Memory B cell (primary cell): ENCODE measurements at places on chromosomes 6 and 20.

GRCh38 chr20:24102290-24102689, 113.7 kb upstream of the GGTLC1 start:
- no peak for DNase-seq
- no peak overlapping the region for H3K4me3 ChIP-seq
- H3K36me3 ChIP-seq: no peaks in the 10 kb centered on the region

- no peak overlapping the region for H3K4me3 ChIP-seq
- H3K4me1 ChIP-seq: peaks cover 9% of the 10 kb centered on the region
- no peaks in the 10 kb centered on the region for H3K36me3 ChIP-seq
- peak overlapping the region; percentile 19 for H3K27ac ChIP-seq
- H3K27me3 ChIP-seq: no peaks in the 10 kb centered on the region
These were observed 123.1 kb downstream of the OLIG3 start for GRCh38 chr6:137370871-137371633.

DNA sequence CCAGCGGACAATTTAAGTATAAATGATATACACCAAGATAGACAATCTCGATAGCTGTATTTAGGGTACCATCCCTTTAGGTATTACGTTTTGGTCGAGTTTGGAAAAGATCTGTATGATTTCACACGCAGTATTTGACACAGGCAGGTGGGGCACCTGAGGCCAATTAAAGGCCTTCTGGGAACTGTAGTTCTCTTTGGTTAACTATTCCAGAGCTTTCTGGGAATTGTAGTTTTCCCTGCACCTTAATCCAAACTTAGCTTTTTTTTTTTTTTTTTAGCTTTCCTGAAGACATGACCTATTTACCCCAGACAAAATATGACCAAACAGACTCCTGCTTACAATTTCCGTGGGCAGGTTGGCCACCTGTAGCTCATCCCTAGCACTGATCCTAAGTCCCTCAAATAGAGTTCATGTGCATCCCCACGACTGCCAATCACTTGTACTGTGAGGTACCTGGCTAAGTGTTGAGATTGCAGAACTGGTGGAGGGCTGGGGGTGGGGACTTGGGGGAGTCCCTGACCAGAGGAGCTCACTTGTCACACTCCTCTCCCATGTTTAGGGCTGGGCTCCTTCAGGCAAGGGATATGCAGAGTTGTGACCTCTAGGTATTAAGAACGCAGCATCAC, 999 bp upstream of the EHMT2 start:
- peak overlapping the region; percentile 96 for H3K4me3 ChIP-seq
- H3K27me3 ChIP-seq: no peaks in the 10 kb centered on the region
- H3K36me3 ChIP-seq: peaks cover 2% of the 10 kb centered on the region
- H3K4me1 ChIP-seq: peaks cover 30% of the 10 kb centered on the region
- DNase-seq: no peak

DNA sequence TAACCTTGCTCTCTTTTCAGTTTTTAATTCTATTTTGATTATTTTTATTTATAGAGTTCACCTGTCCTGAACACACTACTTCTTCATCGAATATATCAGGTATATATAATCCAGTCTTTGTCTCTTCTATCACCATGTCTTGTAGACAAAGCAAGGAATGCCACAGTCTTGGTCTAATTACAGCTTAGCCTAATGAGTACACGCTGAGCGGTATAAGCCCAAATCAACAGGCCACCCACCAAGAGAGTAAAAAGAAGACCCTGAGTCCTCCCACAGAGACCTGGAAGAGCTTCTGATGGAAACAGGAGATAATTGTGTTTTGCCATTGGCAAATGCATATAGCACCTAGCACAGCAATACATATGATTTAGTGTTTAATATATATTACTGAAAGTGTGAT, 68.7 kb upstream of the TCF21 start:
- H3K27me3 ChIP-seq: peaks cover 5% of the 10 kb centered on the region
- DNase-seq: no peak
- no peaks in the 10 kb centered on the region for H3K4me1 ChIP-seq
- no peak overlapping the region for H3K4me3 ChIP-seq
- H3K27ac ChIP-seq: no peak overlapping the region
- no peaks in the 10 kb centered on the region for H3K36me3 ChIP-seq
